ENCODE measurements at places on chromosomes 13 and 19.

DNA sequence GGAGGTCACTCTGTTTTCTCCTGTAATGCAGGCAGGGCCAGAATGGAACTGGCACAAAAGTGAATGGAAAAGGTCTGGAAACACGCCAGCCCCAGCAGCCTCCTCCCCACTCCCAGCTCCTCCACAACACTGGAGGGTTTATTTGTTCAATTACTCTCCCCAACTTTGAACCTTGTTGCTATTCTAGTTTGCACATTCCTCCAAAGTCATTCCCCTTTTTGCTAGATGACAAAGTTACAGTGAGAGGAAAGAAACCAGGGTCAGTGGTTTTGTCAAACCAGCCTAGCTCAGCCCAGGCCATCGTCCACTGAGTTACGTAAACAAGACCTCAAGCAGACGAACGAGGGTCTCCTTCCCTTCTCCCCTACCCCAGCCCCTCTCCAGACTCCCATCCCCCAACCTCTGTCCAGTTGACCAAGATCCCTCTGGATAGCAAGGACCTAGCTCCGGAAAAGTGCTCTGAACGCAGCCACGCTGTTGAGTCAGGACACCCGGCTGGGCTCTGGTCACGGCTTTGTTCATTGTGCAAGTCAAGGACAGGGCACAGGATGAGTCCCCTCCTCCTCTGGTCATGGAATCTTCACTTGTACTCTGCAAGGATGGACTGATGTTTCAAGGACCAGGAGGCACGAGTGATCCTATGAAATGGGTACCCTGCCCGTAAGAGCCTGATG, 180.0 kb downstream of the USP12 start:
- peak; percentile 45 for DNase-seq

DNA sequence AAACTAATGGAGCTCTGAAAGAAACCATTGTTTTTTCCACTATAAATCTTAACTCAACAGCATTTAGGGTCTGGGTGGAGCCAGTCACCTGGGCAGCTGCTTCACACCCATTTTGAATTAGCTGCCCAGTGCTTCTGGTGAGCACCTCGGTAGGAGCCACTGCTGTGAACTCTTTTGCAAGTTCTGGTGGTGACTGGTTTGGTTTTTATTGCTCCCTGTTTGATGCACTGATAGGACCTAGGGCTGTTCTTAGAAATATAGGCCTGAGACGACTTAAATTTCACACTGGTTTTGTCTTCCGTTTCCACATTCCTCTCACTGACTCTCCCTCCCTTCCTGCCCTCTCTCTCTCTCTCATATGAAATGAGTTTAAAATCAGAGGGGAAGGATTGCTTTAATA, 103.9 kb downstream of the GGACT start:
- no peak for DNase-seq

DNA sequence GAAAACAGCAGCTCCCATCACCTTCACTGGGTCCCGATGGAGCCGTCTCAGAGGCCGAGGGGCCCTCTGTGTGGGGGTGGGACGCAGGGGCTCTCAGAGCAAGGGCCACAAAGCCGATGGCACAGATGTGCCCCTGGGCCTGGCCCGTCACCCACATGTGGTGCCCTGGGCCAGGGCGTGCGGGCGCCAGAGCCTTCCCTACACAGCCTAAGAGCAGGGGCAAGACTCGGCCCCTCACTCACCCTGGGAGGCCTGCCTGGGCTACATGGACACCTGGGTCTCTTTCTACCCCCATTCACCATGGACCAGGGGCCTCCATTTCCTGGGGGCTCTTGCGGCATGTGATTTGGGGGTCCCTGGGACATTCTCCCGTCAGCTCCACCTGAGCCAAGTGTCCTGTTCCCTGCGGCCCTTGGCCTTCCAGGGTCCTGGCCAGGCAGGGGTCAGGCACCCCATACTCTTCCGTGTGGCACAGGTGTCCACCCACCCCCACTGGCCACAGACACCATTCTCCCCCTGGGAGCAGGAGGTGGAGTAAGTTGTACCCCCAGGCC, 10.0 kb downstream of the COMP start:
- no peak for DNase-seq

DNA sequence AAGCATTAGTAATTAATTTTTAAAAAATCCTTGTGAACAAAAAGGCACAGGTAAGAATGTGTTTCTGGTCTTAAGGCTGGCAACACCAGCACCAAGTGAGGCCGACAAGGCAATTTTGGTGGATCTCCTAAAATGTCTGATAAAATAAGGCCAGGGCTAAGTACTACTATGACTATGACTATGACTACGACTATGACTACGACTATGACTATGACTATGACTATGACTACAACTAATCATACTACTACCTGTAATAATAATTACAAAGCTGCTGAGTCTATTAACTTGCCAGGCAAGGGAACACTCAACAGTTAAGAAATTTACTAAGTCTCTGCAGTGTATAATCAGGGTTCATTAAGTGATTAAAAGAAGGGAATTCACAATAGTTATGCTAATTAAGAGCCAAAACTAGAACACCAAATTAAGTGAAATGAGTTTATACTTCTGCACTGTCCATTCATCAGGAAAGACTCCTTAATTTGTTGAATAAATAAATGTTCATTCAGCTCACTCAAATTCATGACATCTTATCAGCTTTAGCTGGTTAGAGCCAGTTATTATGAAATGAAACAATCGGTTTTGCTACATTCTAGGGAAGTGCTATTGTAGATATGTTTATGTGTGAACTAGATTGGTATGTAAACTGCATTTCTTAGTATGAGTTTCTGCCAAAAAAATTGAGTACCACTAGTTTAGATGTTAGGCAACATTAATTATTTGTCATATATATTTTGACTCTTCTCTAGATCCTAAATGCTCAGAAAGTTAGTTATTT, 1626.2 kb upstream of the PCDH20 start:
- no peak for DNase-seq

GRCh38 chr13:47639738-47640447, 361.2 kb downstream of the SUCLA2 start:
- no peak for DNase-seq

- DNase-seq: no peak
Observed at GRCh38 chr19:670609-671075, 5.5 kb upstream of the FSTL3 start.

DNA sequence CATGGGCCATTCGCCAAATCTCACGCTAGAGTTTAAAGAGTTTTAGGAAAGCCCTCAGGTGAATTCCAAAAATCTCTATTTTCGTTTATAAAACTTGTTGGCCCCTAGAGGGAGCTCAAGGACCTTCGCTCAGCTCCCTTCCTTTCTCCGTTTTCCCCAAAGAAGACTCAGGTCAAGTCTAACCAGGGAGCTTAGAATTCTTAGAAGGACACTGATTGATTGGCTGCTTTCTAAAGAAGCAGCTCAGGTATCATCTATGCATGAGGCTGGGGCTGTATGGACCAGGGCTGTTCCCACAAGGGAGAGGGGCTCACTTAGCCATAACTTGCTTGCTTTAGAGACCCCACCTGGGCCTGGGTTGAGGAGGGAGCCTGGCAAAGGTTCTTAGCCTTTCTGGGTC, 20.5 kb downstream of the DZIP1 start:
- no peak for DNase-seq
